ENCODE measurements at places on chromosomes 12 and 14. TPM values are rescaled to one million over a fixed set of nuclear protein-coding genes. Genes with fewer than 3 reads are reported as not detected.

DNA sequence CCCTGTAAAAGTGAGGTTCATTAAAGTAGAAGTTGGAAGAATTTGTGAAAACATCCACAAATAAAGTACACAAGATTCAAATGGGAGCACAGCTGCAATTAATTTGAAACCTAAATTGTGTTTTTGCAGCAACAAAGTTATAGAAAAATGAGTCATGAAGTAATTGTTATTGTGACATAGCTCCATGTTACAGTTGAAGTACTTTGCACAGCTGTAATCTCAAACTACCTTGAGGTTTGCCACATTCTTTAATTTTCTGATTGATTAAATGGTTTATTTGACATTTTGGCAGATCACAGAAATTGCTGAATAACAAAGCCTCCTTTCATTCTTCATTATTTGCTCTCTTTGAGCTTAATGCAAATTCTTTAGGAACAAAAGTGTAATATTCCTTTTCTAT lies 111.3 kb downstream of the RMST start:
- no peak for DNase-seq

- no peak for DNase-seq
These were observed 226.6 kb upstream of the TMTC1 start for GRCh38 chr12:30010071-30011052.

- no peak for DNase-seq
These were observed 31.4 kb downstream of the ABCD4 start for GRCh38 chr14:74271365-74271764.

- DNase-seq: peak; percentile 59
These were observed 28.7 kb downstream of the PPP2R5C start for GRCh38 chr14:101790232-101790631.

GRCh38 chr14:59582161-59582560 lies 5.5 kb upstream of the CCDC175 start:
- no peak for DNase-seq

DNA sequence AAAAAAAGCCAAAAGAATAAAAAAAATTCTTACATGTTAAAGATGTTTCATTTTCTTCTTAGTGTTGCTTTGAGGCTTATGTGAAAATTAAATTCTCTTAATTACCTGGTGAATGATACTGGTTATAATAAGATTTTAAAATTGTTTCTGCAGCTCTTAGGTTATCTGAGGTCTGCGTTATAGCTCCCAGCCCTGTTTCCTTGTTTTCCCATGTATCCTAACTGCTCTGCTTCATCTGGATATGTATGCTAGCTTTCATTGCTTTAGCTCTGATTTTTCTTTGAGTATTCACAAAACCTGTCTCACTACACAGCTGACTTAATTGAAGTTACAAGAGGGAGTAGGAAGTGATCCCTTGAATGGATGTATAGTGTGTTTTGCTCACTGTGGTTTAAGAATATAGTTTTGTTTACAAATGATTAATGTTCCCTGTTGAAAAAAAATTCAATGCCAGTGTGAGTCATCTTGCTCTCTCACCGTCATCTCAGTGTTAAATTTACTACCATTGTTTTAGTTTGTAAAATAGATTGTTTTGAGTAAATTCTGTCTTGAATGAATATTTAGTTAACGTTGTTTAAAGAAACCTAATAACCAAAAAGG lies 26.8 kb downstream of the CPSF6 start:
- DNase-seq: no peak

- no peak for DNase-seq
These were observed 52.0 kb upstream of the SYNE2 start for GRCh38 chr14:63800651-63801375.

- DNase-seq: no peak
These were observed 8.7 kb upstream of the CYP46A1 start for GRCh38 chr14:99675382-99675835.

DNA sequence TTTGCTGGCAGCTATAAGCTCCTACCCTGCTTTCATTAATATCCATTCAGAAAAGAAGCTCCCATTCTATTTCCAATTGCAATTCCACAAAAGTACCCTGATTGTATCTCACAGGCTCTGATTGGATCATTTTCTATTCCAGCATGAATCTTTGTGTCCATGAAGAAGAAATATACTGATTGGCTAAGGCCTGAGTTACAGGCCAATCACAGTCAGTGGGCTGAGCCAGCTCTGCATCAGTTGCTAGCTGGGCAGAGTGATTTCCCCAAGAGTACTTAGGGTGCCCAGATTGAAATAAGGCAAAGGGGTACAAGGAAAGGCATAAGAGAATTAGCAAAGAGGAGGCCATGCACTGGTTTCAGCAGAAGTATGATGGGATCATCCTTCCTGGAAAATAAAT lies 14.4 kb downstream of the ART4 start:
- DNase-seq: no peak

GRCh38 chr14:54944737-54945391 lies 42.2 kb upstream of the GCH1 start:
- no peak for DNase-seq

DNA sequence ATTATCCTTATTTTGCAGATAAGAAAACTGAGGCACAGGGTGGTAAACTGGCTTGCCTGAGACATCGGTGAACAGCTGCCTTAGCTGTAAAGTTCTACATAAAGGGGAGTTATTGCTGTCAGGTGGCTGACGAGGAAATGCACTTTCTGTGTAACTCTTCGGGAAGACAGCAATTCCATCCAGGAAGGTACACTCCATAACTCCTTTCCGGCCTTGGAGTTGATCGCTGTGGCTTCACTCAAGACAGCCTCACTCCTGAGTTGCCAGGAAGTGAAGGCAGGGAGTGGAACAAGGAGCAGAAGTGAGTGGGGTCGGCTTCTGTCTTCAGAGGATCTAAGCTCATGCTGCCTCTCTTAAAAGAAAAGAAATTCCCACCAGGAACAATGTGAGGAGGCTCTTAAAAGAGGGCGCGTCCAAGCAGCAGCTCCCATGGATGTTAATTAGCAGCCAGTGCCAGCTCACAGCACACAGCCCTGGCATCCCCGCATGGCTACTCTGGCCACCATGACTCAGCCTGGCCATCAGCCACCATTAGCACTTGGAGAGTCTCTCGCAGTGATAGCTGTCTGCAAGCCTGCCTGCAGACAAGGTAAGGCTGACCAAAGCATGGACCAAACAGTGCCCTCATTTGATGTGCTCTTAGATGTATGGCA lies 60.3 kb downstream of the NUAK1 start:
- DNase-seq: no peak

DNA sequence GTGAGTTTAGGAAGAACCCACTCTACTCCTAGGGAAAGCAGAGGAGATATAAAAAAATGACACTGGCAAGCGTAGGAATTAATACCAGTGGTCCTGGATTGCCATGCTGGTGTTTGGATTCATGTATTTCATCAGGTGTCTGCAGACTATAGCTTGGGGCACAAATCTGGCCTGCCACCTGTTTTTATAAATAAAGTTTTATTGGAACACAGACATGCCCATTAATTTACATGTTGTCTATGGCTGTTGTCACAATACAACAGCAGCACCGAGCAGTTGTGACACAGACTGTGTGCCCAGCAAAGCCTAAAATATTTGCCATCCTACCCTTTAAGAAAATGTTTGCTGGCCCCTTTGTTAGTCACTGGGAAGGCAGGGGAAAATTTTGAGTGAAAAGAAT lies 553.2 kb downstream of the VRK1 start:
- no peak for DNase-seq

GRCh38 chr14:90547968-90548367 lies 151.1 kb downstream of the CALM1 start:
- no peak for DNase-seq

DNA sequence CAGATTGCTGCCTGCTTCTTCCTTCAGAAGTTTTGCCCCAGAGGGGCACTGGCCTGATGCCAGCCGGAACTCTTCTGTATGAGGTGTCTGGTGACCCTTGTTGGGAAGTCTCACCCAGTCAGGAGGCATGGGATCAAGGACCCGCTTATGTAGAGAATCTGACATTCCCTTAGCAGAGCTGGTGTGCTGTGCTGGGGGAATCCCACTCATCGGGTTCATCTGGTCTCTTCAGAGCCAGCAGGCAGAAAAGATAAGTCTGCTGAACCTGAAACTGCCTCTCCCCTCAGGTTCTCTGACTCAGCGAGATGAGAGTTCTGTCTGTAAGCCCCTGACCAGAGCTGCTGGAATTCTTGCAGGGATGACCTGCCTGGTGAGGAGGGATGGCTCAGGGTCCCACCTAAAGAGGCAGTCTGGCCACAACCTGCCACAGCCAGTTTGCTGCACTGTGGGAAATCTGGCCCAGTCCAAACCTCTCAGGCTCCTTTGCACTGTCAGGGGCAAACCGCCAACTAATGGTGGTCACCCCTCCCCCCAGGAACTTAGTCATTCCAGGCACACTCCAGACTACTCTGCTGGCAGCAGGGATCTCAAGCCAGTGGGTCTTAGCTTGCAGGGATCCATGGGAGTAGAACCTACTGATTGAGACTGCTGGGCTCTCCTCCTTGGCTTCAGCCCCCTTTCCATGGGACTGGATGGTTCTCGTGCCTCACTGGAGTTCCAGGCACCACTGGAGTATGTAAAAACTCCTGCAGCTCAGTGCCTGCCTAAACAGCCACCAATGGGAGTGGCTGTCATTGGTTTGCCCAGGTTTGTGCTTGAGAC lies 4.1 kb downstream of the CLEC2D start:
- DNase-seq: peak; percentile 43

DNA sequence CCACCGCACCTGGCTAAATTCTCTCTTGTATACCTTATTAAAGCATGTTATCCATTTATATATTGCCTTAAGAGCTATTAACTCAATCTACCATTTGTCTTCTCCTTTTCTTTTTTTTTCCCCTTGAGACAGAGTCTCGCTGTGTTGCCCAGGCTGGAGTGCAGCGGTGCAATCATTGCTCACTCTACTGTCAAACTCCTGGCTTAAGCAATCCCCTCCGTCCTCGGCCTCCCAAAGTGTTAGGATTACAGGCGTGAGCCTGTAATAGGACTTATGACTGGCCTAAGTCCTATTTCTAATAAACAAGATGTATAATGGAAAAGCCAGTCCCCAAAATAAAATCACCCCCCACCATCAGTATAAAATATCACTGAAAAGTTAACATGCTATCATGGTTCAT lies 14.4 kb downstream of the SNX6 start:
- no peak for DNase-seq

DNA sequence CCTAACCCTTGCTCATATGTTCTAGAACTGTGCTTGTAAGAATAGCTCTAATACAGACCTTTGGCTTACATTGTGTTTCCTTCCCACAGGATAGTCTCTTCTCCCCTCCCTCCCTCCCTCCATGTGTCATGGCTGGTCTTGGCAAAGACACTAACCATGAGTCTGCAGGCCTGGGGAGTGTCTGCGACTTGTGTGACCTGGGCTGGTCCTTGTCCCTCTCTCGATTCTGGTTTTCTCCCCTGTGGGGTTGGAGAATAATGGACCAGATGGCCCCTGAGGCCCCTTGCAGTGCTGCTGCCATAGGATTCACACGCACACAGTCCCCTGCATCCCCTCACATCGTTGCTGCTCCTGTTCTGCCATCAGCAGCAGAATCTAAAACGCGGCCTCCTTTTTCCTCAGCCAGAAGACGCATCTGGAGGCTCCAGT lies 30.3 kb downstream of the DEGS2 start:
- DNase-seq: no peak

- DNase-seq: no peak
These were observed 36.9 kb upstream of the NCOR2 start for GRCh38 chr12:124604264-124604680.

- DNase-seq: no peak
These were observed 96.2 kb upstream of the USP15 start for GRCh38 chr12:62164036-62164435.

GRCh38 chr14:24674204-24674970 lies 40.4 kb upstream of the GZMB start:
- peak; percentile 62 for DNase-seq

DNA sequence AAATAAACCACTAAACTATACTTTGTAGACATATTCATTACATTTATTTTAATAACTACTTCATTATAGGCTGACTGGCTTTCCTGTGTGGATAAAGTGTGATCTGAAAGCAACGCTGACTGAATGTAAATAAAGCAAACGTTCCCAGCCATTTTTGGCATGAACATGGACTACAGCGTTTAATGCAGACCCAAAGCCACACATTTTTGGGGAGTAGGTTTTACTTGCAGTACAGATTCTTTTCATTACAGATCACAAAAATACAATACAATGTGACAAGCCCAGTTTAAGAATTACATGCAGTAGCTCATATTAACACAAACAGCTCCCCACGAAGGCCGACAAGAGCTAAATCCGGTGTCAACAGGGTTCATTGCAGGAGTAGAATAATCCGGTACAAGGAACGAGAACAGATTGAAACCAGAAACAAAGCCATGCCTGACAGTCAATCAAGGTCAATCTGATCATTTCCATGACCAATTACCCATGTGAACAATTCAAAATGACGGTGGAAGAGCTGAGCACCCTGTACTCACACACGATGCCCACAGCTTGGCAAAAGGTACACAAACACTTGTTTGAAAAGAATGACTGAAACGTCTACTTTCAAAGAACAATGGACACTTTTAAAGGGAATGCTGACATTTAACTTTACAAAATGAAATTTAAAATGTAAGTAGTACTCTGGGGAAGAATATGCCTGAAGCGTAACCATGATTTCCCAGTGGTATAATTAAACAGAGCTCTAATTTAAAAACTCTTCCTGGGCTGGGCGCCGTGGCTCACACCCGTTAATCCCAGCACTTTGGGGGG lies 5.3 kb downstream of the BAG5 start:
- no peak for DNase-seq

GRCh38 chr14:96221109-96221650 lies 16.5 kb downstream of the BDKRB2 start:
- DNase-seq: no peak

DNA sequence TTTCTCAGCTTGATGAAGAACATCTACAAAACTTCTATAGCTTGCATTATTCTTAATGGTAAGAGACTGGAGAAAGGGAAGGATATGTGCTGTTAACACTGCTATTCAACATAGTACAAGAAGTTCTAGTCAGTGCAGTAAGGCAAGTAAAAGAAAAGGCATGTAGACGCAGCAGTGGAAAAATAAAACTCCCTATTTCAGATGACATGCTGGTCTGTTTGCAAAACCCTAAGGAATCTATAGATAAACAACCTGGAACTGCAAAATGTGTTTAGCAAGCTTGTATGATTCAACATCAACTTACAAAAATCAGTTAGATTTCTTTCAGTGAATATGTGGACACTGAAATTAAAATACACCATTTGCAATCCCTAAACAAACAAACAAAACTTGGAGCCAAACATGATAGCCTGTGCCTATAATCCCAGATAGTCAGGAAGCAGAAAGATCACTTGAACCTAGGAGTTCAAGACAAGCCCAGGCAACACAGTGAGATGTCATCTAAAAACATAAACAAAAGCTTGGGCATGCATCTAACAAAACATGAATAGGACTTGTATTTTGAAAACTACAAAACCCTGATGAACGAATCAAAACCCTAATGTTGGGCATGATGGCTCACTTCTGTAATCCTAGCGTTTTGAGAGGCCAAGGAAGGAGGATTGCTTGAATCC lies 293.6 kb upstream of the RGS6 start:
- DNase-seq: no peak

The NYNRIN gene
- total RNA-seq: not detected

The CD163L1 gene
- not detected for total RNA-seq

The ATG14 gene
- total RNA-seq: 4.7 TPM

The SCAF11 gene
- total RNA-seq: 130 TPM

The BEGAIN gene
- total RNA-seq: 0.06 TPM

The CLMN gene
- total RNA-seq: 13.0 TPM

The DTX1 gene
- 535 TPM for total RNA-seq

The VIPAS39 gene
- total RNA-seq: 20.4 TPM

The TMPRSS12 gene
- not detected for total RNA-seq

The KRT75 gene
- not detected for total RNA-seq

The PELI2 gene
- 8.0 TPM for total RNA-seq

The MAP3K12 gene
- total RNA-seq: 13.7 TPM

The DEPDC4 gene
- 3.4 TPM for total RNA-seq

The TAS2R42 gene
- not detected for total RNA-seq

The SDSL gene
- not detected for total RNA-seq
